ENCODE measurements at places on chromosomes 5 and 9.

DNA sequence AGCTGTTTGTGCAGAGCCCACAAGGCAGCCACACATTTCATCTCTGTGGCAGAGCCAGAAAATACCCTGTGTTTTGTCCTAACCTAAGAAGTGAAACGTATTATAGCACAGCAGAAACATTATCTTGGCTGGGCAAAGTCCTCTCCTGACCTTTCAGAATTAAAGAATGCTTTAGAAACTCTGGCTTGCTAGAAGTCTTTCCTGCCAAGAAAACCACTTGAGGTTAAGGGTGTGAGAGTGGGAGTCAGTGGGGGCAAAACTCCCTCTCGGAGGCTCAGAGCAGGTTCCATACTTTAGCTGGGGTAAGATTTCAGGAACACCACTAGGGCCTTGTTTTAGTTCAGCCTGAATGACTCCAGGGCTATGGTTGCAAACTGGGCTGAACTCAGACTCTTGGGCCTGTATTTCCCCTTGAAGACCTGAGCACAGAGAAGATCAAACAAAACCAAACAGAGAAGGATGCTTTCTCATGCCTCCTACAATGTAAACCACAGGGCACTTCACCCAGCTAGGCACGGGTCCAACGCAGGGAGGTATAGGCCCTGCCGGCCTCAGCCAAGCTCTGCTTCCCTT, 48.0 kb downstream of the ZNF366 start:
- no peak for DNase-seq

DNA sequence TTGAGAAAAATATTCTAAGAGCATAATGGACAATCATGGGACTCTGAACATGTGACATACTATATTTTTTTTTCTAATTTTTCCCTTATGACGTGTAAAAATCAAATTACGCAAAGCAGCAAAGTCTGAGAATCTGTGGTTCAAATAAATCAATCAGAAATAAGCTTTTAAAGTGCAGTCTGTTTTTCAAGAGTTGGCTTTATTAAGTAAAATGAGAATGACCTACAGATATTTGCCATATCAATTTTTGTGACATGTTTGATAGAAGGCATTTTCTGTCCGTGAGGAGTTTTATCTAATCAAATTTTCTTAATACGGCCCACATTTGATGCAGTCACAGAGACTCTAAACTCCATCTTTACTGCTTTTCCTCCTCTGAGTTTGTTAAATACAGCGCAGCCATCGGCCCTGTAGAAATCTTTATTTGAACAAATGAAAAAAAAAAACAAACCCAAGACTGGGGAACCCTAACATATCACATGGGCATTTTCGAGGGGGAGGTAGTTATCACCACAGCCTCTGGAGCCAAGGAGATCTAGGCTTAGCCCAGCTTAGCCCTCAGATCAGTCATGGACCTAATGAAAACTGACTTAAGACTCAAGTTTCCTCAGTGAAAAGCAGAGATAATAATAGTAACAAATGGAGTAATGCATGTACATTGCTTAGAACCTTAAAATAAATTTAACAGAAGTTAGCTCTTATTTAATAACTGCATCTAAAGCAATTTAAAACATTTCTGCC, 263.6 kb upstream of the C9orf72 start:
- DNase-seq: no peak

DNA sequence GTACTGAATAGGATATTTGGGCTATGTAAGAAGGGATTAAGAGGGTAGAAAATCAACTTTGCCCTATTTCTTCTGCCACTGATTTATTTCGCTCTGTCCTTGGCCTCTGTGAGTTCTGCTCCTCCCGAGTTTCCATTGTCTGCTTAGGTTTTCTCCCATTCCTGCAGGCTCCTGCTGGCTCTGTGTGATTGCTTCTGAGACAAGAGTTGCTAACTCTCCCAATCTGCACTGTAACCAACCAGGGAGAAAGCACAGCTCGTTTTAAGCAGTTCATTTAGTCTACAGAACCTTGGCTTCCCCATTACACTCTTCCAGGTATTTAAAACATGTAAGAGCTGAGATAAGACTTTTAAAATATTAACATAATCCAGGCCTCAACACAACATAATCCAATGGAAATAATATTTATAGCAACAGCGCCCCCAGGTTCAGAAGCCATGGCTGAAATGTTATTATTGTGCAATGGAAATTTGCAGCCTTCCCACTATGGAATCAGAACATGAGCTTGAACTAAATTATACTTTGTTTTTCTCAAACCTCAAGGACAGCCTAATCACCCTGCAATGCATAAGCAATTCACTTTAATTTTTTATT, 203.5 kb downstream of the ERCC6L2 start:
- no peak for DNase-seq

GRCh38 chr5:136730426-136730825, 365.1 kb upstream of the TRPC7 start:
- DNase-seq: no peak

- peak; percentile 46 for DNase-seq
Measured at GRCh38 chr9:15724016-15724415, 171.2 kb downstream of the CCDC171 start.

GRCh38 chr9:14356351-14357265, 42.7 kb upstream of the NFIB start:
- no peak for DNase-seq

DNA sequence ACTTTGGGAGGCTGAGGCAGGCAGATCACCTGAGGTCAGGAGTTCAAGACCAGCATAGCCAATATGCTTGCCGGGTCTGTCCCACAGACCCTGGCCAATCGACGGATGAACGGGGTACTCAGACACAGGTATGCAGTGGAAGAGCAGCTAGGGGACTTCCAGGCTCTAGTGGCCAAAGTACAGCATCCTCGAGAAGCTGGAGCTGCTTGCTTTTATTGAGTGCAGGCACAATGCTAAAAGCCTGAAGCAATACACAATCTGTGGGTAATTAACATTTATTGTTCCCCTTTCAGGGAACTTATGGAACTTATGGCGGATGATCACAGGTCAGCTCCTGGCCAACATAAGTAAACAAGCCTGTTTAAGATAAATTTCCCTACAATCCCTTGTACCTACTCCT, 32.8 kb upstream of the SEMA4D start:
- DNase-seq: no peak

- peak; percentile 63 for DNase-seq
Measured at GRCh38 chr9:129783516-129784361, 19.2 kb upstream of the TOR1B start.

- DNase-seq: no peak
Measured at GRCh38 chr5:610011-610743, 2.0 kb upstream of the CEP72 start.

DNA sequence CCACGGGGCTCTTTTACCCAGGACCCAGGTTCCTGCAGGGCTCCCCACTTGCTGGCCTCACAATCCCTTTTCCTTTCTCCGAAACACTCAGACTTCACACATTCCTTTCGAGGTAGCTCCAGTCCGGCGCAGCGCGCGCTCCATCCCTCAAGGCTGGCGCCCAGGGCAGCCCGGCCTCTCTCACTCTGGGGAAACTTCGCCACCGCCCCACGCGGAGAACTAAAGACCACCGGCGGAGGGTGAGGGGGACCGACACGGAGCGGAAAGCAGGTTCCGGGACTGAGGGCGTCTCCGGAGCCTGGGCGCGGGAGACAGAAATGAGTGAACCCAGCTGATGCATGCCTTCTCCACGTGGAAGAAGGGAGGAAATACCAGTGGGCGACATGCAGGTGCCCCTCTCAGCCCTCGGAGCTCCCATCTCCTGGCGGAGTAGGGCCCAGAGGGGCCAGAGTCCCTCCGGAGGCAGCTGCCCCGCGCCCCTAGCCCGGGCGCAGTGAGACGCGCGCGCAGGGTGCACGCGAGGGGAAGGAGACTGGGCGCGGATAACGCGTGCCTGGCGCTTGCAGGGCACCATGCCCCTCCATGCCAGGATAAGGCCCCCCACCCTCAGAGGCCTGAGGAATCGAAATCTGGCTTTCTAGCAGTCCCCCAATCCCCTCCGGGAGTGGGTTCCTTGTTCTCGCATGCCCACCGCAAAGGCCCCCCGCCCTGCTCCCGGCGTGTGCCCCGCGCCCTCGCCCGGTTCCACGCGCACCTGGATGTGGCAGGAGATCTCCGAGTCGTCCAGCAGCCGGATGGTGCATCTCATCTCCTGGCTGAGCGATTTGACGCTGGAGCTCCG, 650 bp downstream of the FRMD3 start:
- DNase-seq: no peak

- no peak for DNase-seq
Measured at GRCh38 chr9:118701985-118702384, 667.2 kb downstream of the BRINP1 start.

- peak; percentile 61 for DNase-seq
Measured at GRCh38 chr5:54460181-54460919, 4.9 kb downstream of the HSPB3 start.

GRCh38 chr5:173323106-173323798, 5.0 kb downstream of the STC2 start:
- DNase-seq: no peak

DNA sequence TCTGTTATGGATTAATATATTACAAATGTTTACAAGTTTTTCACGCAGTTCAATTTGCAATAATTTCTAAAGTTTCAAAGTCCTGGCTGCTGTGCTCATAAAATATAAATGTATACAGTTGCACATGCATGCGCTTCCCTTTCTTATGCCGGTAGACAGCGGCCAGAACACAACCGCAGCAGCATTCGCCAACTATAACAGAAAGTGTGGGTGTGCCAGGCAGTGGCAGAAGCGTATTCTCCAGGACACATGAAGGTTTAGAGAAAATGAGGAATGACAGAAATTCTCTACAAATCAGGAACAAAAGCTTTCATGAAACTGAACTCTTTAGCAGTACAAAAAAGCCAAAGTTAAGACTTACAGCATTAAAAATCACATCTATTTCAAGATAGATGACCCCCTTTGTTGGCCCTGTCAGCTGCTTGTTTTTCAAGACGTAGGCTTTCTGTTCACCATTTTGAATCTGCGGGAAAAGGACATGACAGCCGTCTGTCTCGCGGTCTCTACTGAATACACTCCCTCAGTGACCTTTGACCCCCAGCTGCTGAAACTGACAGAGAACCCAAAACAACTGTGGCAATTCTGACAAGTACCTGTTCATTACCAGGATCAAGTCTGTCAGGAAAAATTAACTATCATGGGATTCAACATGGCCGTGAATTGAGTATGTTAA, 252.2 kb downstream of the SLF1 start:
- DNase-seq: no peak

DNA sequence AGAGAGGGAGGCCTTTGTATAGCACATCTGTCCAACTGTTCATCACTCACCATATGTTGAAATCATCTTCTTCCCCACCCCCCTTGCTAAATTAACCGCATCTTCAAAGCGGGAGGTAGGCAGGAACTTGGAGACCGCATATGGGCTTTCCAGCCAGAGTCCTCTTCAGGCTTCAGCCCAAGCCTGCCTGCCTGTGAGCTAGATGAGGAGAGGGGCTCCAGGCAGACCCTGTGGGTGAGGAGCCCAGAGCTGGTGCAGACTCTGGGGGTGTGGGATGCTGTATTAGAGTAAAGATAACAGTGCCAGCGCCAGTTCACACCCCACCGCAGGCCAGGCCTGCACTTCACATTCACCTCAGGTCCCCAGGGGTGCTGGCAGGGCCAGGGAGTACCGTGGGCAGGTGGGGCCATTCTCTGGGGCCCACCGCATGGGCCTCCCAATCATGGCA, 16.2 kb downstream of the PRRC2B start:
- DNase-seq: no peak

GRCh38 chr5:115842089-115842935, 577 bp downstream of the AP3S1 start:
- peak; percentile 58 for DNase-seq

DNA sequence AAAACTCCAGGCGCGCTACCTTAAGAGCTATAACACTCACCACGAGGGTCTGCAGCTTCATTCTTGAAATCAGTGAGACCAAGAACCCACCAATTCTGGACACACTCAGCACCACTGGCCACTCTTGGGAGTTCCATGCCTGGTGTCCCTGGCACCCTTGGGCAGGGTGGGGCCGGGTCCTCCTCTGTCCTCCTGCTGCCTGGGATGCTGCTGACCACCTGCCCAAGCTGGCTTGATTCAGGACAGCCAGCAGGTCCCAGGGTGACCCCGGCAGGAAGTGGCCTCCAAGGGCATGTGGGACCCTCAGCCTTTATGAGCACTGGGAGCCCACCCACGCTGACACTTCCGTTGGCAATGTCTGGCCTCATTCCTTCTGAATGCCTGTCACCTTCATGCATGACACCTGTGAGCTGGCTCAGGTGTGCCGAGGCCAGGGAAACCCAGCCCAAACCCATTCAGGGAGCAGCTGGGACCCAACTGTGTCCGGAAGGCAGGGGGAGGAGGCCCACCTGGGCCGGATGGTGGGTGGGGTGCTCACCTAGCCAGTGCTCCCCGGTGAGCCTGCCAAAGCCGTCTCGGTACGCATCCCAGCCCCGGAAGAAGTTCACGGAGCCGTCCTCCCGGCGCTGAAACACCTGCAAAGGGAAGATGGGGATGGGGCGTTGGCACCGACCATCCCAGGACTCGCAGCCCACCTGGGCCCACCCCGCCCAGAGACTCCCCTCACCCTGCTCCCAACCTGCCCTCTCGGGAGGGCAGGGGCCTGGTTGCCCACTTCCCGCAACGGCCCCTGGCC, 14.8 kb upstream of the QRFP start:
- no peak for DNase-seq

GRCh38 chr9:37870799-37871176, 33.1 kb downstream of the SLC25A51 start:
- DNase-seq: no peak

GRCh38 chr9:89920951-89921350, 316.1 kb downstream of the GADD45G start:
- DNase-seq: no peak

- DNase-seq: no peak
Measured at GRCh38 chr5:440401-441201, 2.4 kb upstream of the EXOC3 start.

DNA sequence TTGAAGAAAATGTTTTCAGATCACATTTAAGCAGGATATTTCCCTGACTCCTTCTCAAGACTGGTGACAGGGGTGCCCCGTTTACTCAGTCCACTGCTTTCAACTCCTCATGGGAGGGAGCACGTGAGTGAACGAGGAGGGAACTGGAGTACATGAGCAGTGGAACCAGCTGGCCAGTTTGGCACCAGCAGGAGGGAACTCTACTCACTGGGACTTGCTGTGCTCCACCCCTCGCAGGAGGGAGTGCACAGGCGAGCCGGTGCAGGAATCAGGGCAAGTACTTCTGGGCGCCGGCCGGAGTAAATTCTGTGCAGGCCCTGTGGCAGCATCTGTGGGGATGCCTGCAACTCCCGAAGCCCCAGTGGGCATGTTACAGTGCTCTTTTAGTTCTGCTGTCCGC, 1941.1 kb upstream of the C9orf72 start:
- DNase-seq: no peak

- peak; percentile 88 for DNase-seq
Measured at GRCh38 chr9:113955076-113955752, 79.1 kb downstream of the ZNF618 start.

GRCh38 chr9:89225587-89225986, 47.0 kb upstream of the SHC3 start:
- DNase-seq: peak; percentile 45

GRCh38 chr9:123302348-123303214, 34.2 kb upstream of the STRBP start:
- DNase-seq: no peak

- DNase-seq: no peak
Measured at GRCh38 chr9:16763946-16764345, 106.5 kb downstream of the BNC2 start.
